ENCODE measurements at places on chromosomes 7 and 10. TPM values are rescaled to one million over a fixed set of nuclear protein-coding genes. Genes with fewer than 3 reads are reported as not detected.

DNA sequence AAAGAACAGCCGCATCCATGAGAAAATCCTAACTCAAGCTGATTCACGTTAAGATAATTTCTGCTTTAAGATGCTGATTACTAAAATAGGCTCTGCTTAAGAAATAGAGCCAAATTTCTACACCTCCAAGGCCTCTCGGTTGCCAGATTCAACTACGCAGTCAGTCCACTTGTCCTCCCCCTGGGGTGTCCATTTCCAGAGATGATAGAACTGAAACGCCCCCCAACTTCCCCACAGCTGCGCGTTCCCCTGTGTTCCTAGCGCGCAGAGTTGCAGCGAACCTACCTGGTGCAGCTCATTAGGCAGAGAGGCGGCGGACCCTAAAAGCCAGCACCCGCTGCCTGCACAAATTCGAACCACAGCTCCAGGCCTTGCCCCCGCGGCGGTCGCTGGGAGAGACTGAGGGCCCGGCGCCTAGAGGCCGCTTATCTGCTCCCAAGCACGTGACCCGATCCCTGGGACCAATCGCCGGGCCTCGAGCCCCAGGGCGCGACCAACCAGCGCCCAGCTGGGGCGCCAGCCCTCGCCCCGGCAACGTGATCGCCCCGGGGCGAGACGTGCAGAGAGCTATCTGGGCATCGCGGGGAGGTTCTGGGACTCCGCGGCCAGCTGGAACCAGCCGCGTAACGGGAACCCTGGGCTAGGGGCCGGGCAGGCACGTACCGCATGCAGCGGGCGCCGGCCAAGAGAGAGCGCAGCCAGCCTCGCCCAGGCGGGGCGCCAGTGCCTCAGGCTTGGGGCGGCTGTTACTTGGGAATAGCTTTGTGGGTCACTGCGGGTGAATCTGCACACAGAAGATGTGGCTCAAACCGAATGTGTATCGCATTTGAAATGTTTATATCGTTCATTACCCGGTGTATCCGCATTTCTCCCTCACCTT lies at the start of gene PPP1R3C:
Gene PPP1R3C, minus strand, starts transcription at position 401 of the 880 bp plus-strand sequence. Its CDS starts 102 bp downstream, at position 299.
- H3K4me3 ChIP-seq, result peak within 1 kb of the TSS; percentile 41
- no peaks in the 10 kb centered on the region for H3K36me3 ChIP-seq
- H3K4me1 ChIP-seq, result peaks cover 4% of the 10 kb centered on the region
- no peaks in the 10 kb centered on the region for H3K27me3 ChIP-seq

DNA sequence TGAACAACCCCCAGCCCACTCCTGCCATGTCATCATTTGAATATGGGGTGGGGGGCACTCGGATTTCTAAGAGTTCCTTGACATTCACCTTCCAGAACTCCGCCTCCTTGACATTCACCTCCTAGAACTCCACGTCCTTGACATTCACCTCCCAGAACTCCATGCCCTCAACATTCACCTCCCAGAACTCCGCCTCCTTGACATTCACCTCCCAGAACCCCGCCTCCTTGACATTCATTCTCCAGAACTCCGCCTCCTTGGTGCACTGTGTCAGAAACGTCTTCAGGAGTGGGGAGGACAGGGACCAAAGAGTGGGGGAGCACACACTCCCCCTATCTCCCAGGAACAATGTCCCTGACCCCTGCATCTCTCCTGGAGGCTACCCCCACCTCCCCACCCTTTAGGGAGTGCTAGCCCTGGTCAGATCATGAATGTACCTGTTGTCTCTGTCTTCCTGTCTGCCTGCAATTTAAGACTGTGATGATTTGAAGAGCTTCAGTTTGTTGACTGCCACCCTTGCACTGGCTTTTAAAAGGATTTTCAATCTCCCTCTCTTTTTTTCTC lies 110.1 kb downstream of the NPTX2 start:
- H3K27me3 ChIP-seq, result peaks cover 9% of the 10 kb centered on the region
- H3K36me3 ChIP-seq, result no peaks in the 10 kb centered on the region
- H3K4me1 ChIP-seq, result no peaks in the 10 kb centered on the region
- no peak for DNase-seq

DNA sequence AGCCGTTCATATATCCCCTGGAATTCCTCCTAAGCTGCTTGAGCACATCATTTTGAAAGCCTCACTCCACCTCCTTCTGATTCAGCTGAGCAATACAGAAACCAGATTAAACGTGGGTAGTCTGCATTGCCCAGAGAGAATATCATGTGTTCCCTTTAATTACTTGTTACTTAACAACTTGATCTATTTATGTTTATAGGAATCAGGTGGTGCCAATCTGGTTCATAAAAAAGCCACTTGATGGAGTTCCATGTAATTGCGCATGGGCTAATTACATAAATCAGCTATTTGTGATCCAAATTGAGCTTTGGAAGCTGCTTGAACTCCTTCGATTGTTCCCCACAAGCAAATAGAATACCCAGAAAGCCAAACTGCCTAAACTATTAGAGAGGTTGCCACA lies 114.7 kb upstream of the ADCY1 start:
- no peak overlapping the region for H3K27ac ChIP-seq
- DNase-seq, result no peak
- H3K36me3 ChIP-seq, result no peaks in the 10 kb centered on the region
- H3K27me3 ChIP-seq, result no peaks in the 10 kb centered on the region

DNA sequence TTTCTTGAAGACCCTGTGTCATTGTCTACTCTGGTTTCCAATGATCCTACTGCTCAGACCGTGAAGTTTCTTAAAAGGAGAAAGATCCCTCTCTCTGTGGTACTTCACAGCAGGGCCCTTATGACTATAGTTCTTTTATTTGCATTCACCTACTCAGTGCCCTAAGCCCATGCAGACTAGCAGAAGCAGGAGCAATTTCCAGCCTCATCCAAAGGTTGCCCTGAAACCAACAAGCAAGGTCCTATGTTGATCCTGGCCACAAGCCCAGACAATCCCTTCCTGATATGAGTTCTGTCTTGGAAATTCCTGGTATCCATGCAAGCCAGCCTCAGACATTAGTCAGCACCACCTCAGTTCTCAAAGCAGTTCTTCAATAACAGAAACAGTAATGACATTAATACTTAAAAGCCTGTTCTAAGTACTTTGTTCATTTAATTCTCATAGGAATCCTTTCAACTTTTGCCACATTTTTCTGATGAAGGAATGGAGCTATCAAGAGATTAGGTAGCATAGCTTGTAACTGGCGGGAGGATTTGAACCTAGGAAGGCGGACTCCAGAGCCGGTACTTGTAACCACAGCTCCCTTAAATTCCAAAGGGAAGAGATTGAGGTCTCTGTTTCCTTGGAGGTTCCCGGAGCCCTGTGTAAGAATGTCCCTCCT lies 58.1 kb upstream of the ST8SIA6 start:
- H3K27me3 ChIP-seq, result no peaks in the 10 kb centered on the region
- no peak overlapping the region for H3K4me3 ChIP-seq
- H3K4me1 ChIP-seq, result no peaks in the 10 kb centered on the region
- H3K27ac ChIP-seq, result no peak overlapping the region
- no peak for DNase-seq

DNA sequence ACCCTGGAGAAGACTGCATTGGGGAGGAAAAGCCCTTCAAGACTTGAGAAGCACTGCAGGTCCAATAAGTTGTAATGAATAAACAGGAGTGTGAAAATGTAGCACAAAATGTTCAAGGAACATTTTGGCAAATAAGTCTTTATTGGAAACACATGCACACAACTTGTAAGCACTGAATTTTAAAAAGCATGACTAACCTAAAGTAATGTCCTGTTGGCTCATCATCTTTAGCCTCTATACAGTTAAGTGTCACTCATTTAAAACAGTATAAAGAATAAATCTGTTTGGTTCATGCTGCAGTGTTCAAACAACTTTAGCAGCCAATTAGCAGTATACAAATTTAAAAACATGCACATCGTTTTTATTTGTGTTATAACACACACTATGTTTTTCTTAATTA lies 108.6 kb downstream of the CDK6 start:
- no peak overlapping the region for H3K27ac ChIP-seq
- no peak overlapping the region for H3K4me3 ChIP-seq
- H3K4me1 ChIP-seq, result no peaks in the 10 kb centered on the region
- DNase-seq, result no peak
- H3K27me3 ChIP-seq, result no peaks in the 10 kb centered on the region
- H3K36me3 ChIP-seq, result no peaks in the 10 kb centered on the region

DNA sequence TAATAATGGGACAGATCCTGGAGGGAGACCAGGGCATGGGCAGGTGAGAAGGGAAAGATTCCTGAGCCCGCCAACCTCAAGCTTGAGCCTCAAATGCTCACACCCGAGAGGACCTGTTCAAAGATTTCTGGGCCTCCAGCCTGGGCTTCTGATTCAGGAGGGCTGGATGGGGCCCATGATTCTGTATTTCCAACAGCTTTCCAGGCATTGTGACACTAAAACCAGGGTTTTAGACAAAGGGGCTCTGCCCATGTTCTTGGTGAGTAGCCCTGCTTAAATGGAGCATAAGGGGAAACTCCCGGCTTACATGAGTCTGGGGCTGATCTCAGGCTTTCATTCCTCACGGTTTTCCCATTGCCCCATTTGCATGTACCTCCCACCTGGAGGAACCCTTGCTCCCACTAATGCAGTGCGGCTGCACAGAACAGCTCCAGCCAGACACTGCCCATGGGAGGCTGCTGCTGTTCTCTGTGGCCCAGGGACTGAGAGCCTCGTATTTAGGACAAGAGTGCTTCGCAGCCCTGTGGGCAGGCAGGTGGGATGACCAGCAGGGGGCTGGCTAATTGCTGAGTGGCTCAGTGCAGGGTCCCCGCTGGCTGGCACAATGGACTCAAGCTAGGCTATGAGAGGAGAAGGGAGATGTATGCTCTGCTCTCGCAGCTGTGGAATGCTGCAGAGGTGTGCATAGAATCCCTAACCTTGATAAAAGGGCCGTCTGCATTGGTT lies 135.3 kb upstream of the COBL start:
- no peaks in the 10 kb centered on the region for H3K36me3 ChIP-seq
- H3K27me3 ChIP-seq, result no peaks in the 10 kb centered on the region
- no peak for DNase-seq
- H3K4me1 ChIP-seq, result no peaks in the 10 kb centered on the region
- H3K27ac ChIP-seq, result no peak overlapping the region
- no peak overlapping the region for H3K4me3 ChIP-seq

- no peaks in the 10 kb centered on the region for H3K27me3 ChIP-seq
- H3K4me1 ChIP-seq, result no peaks in the 10 kb centered on the region
- peak; percentile 65 for DNase-seq
- no peaks in the 10 kb centered on the region for H3K36me3 ChIP-seq
These were observed at the start of gene ECHDC3 for GRCh38 chr10:11742009-11742778. TSS of gene ECHDC3 (plus strand) at chr10:11742382. CDS start at chr10:11742577, 195 bp downstream.

DNA sequence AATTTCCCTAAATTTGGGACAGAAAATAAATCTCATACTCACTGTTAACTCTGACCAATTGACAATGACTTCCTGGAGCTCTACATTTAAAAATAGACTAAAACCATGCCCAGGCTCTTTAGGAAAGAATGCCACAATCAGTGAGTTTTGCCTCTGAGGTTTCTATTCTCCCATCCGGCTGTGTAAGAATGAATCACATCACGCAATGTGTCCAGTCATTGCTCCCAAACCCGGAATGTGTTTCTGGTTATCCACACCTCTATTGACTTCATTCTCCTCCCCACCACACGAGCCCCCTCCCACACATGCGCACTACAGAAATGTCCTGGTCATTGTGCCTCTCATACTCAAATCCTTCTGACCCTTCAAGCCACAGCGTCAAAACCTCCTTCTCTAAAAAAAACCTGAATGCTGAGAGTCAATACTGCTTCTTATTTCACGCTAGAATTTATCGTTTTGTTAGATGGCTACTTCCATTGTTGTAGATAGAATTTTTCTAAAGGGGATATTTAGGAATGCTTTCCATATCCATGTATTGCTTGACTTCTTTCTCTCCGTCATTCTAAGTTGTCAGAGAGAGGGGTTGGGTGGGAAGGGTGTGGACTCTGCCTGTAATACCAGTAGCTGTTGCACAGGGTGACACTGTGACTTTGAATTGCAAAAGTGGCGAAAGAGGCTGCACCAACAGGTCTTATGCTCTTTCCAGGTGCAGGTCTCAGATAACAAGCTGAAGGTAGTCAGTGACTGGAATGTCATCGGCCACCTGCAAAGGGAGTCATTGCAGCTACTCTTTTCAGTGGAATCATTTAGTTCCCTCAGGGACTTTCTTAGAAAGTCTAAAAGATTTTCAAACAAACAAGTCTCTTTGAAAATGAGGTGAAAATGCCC lies 356.6 kb downstream of the PAXIP1 start:
- no peak overlapping the region for H3K4me3 ChIP-seq
- DNase-seq, result no peak
- H3K4me1 ChIP-seq, result no peaks in the 10 kb centered on the region
- H3K36me3 ChIP-seq, result no peaks in the 10 kb centered on the region

GRCh38 chr10:131760416-131761166 lies 140.2 kb upstream of the PPP2R2D start:
- peaks cover 4% of the 10 kb centered on the region for H3K27me3 ChIP-seq
- H3K36me3 ChIP-seq, result no peaks in the 10 kb centered on the region
- no peak overlapping the region for H3K4me3 ChIP-seq
- no peak overlapping the region for H3K27ac ChIP-seq
- DNase-seq, result no peak

- H3K4me1 ChIP-seq, result no peaks in the 10 kb centered on the region
- no peak overlapping the region for H3K4me3 ChIP-seq
- no peaks in the 10 kb centered on the region for H3K36me3 ChIP-seq
- no peak for DNase-seq
- peaks cover under 1% of the 10 kb centered on the region for H3K27me3 ChIP-seq
These were observed 104.5 kb upstream of the ZPBP start for GRCh38 chr7:50197549-50197948.

SPDYE9 gene
- not detected for total RNA-seq

TUBAL3 gene
- total RNA-seq, result not detected

TRPV6 gene
- total RNA-seq, result 19.8 TPM

ABCB4 gene
- 0.33 TPM for total RNA-seq
